ENCODE measurements at places on chromosomes 2 and 18.

DNA sequence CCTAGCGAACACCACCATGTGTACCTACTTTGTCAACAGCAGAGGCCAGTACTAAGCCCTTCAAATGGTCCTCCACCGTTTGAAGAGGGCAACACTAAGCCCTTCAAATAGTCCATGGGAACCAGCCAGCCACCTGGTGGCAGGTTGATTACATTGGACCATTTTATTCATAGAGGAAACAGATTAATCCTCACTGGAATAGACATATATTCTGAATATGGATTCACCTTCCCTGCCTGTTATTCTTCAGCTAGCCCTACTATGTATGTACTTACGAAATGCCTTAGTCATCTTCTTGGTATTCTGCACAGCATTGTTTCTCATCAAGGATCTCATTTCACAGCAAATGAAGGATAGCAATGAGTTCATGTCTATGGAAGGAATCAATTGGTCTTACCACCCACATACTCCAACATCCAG lies 10.0 kb upstream of the ZNF396 start:
- DNase-seq, result no peak

DNA sequence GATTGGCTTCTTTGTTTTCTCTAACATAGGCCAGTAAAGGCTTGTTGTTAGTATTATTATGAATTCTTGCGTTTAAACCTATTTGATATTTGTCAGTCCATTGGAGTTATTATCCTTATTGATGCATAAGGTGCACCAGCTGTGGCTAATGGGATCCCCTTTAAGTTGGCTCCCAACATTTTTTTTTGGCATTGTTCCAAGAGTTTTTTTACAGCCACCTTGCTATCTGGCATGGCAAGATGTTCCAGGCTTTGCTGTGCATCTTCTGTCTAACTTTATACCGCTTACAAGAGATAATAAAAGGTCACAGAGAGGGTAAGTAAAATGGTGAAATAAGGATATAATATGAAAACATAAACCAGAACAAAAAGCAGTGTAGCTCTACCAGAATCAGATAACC lies 157.5 kb upstream of the TACR1 start:
- DNase-seq, result no peak

DNA sequence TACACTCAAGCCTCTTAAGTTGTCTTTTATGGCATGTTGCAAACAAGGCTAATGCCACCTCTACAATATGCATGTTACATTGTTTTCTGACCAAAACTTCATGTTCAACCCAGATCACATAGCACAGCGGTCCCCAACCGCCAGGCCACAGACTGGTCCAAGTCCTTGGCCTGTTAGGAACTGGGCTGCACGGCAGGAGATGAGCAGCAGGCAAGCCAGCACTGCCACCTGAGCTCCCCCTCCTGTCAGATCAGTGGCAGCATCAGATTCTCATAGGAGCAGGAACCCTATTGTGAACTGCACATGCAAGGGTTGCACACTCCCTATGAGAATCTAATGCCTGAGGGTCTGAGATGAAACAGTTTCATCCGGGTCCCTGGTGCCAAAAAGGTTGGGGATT lies 324.8 kb upstream of the CHAC2 start:
- DNase-seq, result no peak

DNA sequence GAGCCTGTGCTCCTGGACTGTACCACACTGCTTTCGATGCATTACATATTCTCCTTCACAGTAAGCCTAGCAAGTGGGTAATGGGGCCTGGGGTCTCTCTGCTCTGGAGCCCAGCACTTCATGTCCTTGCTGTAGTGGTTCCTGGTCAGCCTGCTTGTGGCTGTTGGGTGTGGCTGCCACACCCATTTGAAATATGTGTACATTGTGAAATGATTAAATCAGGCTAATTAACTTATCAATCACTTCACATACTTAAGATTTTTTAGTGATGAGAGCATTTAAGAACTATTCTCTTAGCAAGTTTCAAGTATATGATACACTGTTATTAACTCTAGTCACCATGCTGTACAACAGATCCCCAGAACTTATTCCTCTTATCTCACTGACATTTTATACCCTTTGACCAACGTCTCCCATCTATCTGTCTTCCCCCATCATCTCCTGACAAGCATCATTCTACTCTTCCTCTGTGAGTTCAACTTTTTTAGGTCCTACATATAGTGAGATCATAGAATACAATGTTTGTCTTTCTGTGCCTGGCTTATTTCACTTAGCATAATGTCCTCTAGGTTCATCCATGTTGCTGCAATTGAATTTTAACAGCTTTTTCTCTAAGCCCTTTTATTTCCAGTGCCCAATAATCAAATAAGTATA lies 92.1 kb downstream of the LYPD6 start:
- DNase-seq, result no peak

DNA sequence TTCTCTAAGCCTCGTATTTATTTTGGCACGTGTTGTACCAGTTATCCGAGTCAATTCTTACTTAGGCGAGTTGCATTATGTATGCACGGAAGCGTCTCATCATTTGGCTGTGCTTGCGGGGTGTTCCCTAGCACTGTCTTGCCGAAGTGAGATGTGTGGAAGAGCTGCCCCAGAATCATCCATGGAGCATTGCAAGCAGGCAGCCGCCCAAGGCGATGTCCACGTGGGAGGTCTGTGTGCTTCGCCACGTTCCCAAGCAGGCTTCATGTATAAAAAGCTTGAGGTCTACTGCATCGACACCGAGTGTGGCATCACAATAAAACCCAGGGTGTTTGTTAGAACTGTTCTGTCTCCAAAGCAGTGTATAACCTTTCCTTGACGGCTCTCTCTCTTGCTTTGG lies 849.9 kb downstream of the DCDC2C start:
- DNase-seq, result no peak

DNA sequence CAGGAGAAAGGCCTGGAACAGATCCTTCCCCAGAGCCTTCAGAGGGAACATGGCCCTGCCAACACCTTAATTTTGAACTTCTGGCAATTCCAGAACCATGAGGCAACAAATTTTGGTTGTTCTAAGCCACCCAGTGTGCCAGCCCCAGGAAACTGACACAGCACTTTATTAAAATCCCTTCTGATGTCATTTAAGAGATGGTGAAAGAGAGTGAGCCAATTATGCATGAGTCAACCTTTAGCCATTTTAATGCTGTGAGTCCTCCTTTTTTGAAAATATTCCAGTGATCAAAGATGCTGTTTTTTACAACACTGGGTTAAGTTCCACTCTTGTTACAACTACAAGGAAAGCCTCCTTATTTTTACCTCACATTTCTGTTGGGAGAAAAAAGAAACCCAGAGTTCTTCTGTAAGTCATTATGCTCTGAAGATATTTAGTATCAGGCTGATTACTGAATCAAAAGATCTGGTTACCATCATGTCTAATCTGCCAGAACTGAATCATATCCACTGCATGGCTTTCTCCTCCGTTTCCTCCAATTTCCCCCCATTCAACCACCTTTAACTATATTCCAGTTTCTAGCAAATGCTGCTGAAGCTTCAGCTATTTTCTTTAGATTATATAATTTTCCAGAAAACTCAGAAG lies 235.4 kb downstream of the TXNL1 start:
- no peak for DNase-seq

GRCh38 chr2:48545244-48545643 lies 15.3 kb downstream of the STON1 start:
- DNase-seq, result no peak

DNA sequence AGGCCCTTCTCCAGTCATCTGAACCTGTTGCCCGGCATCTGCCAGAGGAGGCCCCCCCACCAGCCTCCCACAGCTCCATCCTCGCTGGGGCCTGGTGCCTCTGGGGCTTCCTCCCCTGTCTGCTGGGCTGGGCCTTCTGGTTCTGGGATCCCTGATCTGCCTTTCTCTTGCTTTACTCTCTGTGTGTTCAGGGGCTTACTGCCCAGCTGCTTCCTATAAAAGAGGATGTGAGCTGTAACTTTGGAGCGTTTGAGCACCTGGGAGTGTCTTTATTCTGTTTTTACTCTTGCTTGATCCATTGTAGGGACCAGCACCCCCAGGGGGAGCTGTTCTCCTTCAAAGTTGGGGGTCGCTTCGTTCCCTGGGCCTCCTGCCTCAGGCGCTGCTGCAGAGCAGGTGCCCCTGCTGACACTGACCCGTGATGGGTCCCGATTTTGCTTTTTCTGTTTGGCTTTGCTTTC lies 23.1 kb upstream of the FAHD2A start:
- DNase-seq, result no peak

- no peak for DNase-seq
Measured at GRCh38 chr2:163563336-163563735, 172.5 kb downstream of the FIGN start.

GRCh38 chr2:43897492-43897891 lies 58.7 kb downstream of the ABCG8 start:
- no peak for DNase-seq

GRCh38 chr2:235803028-235803427 lies 309.2 kb downstream of the AGAP1 start:
- DNase-seq, result no peak

- no peak for DNase-seq
Measured at GRCh38 chr2:224038049-224038829, 847 bp downstream of the SERPINE2 start.

GRCh38 chr2:5111581-5111980 lies 580.6 kb upstream of the SOX11 start:
- no peak for DNase-seq

- no peak for DNase-seq
Measured at GRCh38 chr2:232018181-232018580, 56.7 kb downstream of the DIS3L2 start.

- DNase-seq, result no peak
Measured at GRCh38 chr2:158021226-158021625, 80.5 kb upstream of the UPP2 start.

GRCh38 chr2:236577481-236578410 lies 8.1 kb downstream of the ACKR3 start:
- DNase-seq, result no peak

GRCh38 chr18:12765126-12765525 lies 62.3 kb downstream of the PSMG2 start:
- DNase-seq, result no peak

- no peak for DNase-seq
Measured at GRCh38 chr2:145339646-145340045, 819.7 kb upstream of the ZEB2 start.

- no peak for DNase-seq
Measured at GRCh38 chr2:239274391-239275043, 126.3 kb downstream of the HDAC4 start.

DNA sequence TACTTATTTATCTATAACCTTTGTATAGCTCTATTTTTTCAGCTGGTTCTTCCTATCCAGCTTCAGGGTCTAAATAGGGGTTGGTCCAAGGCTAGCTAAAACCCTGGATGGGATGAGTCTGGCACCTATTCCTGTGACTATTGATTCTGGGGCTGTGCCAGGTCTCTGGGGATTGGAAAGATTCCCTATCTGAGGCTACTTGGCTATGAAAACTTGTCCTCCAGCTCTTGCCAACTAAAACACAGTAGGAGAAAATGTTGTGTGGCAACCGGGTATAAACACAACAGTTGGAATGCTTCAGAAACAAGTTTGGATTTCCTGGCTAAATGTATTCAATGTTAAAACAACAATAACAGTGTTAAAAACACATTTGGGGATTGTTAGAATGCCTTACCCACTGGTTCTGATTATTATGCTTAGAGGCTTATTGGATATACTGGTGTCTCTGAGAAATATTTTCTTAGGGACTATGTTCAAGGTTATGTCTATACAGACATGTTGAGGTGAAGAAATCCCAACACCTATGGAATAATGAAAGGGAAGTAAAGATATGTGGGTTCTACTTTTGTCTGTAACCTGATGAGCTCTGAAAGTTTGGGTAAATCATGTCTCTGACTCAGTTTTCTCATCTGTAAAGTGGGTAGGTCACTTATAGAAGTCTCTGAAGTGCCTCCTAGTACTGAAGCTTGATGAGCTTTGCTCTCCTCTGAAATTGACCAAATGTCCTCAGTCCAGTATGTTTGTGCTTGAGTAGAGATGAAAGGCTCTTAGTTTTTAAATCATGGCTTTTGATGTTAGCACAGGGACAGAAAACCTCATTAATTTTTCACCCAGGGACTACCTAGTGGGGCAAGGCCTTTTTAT lies 460.7 kb downstream of the MTX2 start:
- no peak for DNase-seq

GRCh38 chr18:49400398-49401072 lies 59.9 kb downstream of the DYM start:
- DNase-seq, result no peak

DNA sequence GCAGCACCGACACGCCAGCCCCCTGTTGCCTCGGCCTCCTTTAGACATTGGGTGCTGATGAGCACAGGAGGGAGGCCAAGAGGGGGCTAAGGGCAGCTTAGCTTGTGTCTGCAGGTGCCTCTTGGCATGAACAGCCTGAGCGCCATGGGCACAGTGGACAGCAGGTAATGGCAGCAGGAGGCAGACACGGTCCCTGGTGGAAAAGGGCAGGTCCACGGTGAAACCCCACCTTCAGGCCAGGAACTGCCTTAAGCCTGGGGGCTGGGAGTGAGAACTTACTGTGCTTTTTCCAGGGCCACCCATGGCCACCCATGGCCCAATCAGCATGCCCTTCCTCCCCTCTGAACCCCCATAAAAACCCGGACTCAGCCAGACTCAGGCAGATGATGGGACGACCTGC lies 633.4 kb upstream of the TMEFF2 start:
- no peak for DNase-seq

DNA sequence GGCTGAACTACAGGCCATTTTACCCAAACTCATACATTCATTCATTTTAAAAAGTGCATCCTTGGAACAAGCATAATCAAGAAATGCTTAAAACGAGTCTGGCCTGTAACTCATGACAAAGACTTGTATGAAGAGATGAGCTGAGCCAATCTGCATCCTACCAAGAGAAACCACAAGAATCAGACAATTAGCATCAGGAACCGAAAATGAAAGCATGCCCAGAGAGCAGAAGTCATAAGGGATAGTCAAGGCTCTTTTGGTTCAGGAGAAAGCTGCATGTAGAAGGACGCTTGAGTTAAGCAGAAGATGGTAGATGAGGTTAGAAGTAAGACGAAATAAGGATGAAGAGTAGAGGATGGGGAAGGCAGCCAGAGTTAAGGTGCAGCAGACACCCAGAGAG lies 137.0 kb upstream of the CTNNA2 start:
- DNase-seq, result no peak

DNA sequence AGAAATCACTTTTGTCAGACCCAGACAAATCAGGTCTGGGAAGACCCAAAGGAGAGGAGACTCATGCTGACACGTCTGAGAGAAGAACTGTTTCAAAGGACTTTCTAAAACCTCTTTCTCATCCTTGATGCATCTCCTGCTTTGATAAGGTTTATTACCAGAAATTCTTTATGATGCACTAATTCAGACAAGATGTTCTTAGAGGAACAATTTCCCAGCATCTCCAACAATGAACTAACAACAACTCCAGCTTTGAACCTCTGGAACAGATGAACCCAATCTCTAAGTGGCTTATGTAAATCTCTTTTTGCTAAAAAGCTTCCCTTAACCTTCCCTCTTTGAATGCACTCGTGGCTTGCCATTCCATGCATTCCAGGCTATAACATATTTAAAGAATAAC lies 15.9 kb upstream of the SERPINB11 start:
- no peak for DNase-seq

GRCh38 chr2:174005801-174006419 lies 40.7 kb upstream of the SP3 start:
- DNase-seq, result no peak
